ENCODE measurements at places on chromosomes 4 and X.

DNA sequence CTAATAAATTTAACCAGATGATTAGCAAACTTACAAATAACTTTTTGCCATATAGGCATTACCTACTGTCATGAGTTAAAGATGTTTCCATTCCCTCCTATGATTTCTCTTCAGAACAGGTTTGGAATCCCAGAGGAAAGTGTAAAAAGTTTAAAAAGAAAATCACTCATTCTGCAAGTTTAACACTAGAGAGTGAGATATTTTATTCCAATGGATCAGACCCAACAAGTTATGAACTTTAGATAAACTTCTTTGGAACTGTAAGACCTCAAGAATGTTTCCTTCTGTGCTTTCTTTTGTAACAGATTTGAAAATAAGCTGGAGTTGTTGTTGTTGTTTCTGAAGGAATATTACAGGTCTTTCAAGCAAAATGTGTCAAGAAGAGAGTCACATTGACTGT, 51.6 kb downstream of the PPP3CA start:
- DNase-seq: no peak

DNA sequence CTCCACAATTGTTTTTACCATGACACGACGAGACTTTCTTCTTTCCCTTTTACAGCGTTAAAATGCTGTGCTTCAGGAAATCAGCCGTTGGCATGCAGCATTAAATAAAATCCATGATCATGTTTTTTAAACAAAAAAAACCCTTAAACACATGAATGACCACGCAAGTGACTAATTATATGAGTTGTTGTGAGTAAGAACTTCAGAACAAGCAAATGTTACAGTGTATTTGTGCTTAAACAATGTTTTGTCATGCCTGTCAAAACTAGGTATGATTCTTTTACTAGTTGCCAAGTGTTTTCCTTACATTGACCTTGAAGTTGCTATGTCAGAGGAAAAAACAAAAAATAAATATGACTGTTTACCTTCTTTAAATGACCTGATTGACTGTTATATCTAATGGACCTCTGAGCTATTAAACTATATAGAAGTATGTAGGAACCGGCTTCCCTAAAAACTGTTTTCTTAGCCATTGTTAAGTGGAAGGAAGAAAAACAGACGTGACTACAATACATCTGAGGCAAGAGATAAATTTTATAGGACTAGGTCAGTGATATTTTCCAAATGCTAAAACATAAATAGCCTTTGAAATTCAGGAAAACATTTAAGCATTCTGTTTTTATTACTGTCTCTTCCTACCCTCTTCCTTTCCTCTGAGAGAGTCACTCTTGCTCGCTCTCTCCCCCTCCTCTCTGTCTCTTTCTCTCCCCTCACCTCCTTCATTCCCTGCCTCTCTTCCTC, 197.1 kb downstream of the PALLD start:
- no peak for DNase-seq

- no peak for DNase-seq
Observed at GRCh38 chr4:90572996-90573395, 445.8 kb downstream of the CCSER1 start.

DNA sequence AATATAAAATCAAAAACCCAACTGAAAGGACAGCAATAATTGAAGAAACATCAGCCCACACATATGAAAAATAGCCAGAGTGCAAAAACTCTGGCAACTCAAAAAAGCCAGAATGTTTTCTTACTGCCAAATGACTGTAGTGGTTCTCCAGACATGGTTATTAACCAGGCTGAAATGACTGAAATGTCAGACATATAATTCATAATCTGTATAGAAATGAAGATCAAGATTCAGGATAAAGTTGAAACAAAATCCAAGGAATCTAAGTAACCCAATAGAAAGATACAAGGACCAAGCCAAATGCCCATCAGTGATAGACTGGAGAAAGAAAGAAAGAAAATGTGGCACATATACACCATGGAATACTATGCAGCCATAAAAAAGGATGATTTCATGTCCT, 553.3 kb upstream of the KLHL4 start:
- DNase-seq: no peak

- DNase-seq: no peak
Observed at GRCh38 chr4:172963498-172964294, 204.9 kb upstream of the GALNT7 start.

- DNase-seq: no peak
Observed at GRCh38 chrX:127606590-127606989, 445.6 kb downstream of the ACTRT1 start.

DNA sequence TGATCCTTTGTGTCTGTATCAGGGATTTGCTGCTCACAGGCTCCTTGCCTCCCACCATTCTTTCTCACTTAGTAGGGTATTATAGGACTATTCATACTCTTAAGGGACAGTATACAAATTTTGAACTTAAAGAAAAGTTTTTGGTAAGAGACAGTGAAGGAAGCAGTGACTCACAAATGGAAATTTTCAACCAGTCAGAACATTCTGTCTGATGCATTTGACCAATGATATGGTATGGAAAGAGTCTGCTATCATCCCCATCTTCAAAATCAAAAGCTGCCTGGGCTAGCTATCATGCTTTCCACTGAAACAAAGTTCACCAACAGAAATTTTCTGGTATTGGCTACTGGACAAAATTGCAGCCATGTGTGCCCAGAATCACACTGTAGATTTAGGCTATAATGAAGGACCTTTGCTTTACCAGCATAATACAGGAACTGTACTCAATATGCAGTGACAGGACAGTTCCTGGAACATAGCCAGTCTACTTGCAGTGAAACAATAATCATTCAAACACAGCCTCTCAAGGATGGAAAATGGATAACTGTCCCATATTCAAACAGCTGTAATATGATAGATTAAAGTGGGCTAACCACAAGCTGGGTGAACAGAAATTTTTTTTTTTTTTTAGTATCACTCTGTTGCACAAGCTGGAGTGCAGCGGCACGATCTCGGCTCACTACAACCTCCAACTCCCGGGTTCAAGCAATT, 109.0 kb upstream of the ACSL4 start:
- no peak for DNase-seq

DNA sequence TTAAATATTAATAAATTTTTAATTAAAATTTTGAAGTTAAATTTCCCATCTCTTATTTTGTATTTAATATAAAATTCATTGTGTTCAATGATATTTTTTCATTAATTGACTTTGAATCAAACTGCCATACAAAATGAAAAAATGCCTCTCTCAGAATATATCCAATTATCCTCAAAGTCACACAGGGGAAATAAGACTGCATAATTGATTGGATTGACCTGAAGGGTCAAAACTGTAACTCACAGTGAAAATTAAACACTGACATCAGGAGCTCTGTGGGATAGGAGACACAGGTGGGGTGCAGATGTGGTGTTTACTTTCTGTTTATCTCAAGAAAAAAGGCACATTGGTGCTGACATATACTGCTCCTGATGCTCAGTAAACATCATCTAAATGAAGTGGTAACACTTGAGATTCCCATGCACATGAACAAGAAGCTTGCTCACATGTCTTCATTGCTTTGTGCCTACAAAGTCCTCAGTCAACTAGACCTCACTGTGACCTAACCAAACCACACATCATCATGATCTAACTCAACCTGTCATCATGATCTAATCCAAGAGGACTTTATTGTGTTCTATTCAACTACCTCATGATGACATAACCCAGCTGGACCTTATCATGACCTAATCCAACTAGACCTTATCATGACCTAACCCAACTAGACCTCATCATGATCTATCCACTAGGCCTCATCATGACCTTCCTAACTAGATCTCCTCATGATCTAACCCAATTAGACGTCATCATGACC, 83.7 kb downstream of the DHRSX start:
- no peak for DNase-seq

Measured in GM18507 (cell line).